Left forelimb (tissue), 1 donor: ENCODE measurements at places on chromosomes 16 and 17.

- no peak for DNase-seq
Measured at GRCh38 chr17:77453613-77454241, 313.0 kb downstream of the SEC14L1 start.

GRCh38 chr17:42387661-42388380 is 421 bp downstream of the STAT3 start:
- DNase-seq: no peak

GRCh38 chr17:50256826-50257618 is 17.2 kb upstream of the TMEM92 start:
- no peak for DNase-seq

GRCh38 chr16:50466170-50466569 is 82.0 kb upstream of the NKD1 start:
- DNase-seq: no peak

DNA sequence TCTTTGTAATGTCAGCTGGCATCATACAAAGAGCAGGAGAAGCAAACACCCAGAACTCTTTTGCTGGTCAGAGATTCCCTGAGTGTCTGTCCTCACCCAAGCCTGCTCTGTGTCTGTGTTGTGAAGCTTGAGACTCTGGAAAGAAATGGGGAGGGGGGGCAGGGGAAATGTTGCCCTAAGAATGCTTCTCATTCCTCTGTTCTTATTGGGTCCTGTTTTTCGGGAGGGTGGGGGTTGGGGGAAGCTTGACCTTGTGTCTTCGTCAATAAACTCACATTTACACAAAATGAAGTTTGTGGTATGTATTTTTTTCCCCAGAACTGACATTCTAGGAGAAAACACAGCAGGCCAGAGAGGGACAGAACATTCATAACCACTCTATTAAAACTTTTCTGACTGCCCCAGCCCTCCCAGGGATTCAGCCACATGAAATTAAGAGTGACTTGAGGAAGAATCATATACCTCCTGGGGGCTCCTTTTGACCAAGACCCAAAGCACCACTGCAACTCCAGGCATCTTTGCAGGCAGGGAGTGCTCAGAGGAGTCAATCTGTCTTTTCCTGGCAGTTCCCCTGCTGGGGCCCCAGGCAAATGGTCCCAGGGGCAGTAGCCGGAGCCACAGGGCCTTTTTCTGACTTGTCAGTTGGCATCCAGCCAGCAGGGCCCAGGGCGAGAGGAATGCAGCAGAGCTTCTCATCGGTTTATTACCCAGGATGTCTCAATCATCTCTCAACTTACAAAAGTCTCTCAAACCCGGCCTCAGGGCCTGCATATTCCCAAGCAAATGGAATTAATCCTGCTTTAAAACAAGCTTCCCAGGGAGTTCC is 5.1 kb upstream of the RASL10B start:
- no peak for DNase-seq
